Fibroblast of skin of left biceps (primary cell): ENCODE measurements at places on chromosomes 2 and 18.

- DNase-seq = no peak
Observed at GRCh38 chr2:28639836-28640235, 111.8 kb upstream of the PPP1CB start.

- no peak for DNase-seq
Observed at GRCh38 chr2:67660871-67661270, 263.7 kb downstream of the ETAA1 start.

DNA sequence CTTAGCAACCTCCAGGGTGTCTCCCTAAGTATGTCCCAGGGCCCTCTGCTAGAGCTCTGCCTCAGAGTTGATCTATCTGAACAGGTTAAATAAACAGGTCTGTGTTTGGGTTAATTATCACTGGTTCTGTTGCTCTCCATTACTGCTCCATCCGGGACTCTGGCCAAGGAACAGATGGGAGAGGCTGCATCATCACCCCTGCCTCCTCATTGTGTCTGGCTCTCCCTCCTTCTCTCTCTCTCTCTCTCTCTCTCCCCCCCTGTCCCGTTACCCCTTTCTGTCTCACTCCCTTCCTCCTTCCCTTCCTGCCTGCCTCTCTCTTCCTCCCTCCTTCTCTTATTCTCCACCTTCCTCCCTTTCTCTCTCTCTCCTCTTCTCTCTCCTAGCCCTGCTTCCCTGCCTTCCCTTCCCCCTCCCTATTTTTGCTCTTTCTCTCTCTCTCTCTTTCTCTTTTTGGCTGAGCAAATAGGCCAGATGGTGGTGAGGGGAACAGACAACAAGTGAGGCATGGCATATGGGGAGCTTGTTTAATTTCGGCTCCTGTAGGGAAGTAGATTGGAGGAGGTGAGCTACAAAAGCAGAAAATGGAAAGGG is 62.1 kb downstream of the SETBP1 start:
- peak; percentile 28 for DNase-seq

DNA sequence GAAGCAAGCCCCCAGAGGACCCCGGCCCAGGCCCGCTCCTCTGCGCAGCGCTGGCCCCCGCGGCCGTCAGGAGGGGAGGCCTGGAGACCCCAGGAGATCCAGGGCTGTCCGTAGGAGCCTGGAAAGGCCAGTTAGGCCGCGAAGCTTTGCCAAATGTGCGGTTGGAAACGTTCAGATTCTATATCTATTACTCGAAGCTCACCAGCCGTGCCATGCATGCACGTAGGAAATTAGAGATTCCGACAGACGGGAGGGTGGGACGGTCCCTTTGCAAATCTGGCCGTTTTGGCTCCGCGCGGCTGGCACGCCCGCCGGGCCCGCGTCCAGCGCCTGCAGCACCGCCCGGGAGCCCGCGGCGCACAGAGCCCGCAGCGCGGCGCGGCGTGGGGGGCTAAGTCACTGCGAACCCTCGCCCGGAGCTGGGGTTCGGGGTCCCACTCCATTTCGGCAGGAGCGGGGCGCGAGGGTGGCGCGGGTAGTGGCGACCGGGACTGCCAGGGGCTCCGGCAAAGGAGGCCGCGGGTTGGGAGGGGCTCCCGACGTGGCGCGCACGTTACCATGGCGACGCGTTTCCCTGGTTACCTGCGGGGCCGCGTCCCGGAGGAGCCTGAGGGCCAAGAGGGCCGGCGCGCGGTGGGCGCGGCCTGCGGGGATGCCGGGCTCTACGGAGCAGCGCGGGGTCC is 488.6 kb upstream of the SMIM21 start:
- DNase-seq = no peak

DNA sequence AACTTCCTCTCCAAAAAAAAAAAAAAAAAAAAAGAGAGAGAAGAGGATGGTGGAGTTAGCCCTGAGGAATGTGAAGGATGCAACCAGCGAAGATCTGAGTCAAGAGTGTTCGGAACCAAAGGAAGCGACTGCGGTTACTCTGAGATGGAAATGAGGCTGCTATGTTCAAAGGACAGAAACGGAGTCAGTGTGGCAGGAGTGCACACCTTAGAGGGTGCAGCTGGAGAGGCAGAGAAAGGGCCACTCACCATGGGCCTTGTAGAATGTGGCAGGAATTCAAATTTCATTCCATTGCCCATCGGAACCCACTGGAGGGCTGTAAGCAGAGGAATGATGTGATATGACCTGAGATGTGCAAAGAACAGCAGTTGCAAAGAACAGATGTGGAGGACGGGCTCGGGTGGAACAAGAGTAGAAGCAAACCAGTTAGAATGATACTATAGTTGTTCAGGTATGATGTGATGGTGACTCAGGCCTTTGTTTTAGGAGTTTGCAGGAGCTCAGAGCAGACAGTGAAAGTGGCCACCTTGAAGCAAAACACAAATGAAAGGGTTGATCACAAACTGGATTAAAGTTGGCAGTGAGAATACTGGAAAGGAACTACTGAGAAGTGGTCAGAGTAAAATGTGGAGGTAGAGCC is 22.6 kb downstream of the ITGA6 start:
- DNase-seq = no peak

- no peak for DNase-seq
Observed at GRCh38 chr2:119174216-119174992, 15.9 kb upstream of the C1QL2 start.

- DNase-seq = peak; percentile 3
Observed at GRCh38 chr2:105545730-105546627, 147.1 kb upstream of the FHL2 start.

DNA sequence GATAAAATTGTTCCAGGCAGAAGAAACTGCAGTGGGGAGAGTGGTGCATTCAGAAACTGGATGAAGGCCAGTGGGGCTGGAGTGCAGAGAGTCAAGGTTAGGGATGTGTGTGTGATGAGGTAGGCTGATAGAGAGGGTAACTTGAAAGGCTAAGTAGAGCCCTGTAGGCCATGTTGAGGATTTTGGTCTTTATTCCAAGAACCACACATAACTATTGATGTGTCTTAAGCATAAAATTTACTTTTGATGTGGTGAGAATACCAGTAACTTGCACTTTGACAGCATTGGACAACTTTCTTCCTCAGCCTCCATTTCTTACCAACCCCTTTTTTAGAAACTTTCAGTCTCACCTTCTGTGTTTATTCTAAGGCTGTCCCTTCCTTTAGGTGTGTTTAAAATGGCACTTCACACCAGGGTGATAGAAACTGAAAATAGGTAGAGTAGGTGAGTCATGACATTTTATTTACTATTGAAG is 22.6 kb downstream of the MTX2 start:
- DNase-seq = no peak

- DNase-seq = no peak
Observed at GRCh38 chr2:80059447-80059846, 245.1 kb downstream of the LRRTM1 start.

GRCh38 chr18:111306-112014 is 46.9 kb upstream of the USP14 start:
- DNase-seq = peak; percentile 10
